NCI-H1436 (cell line): ENCODE measurements at places on chromosomes 4 and X.

DNA sequence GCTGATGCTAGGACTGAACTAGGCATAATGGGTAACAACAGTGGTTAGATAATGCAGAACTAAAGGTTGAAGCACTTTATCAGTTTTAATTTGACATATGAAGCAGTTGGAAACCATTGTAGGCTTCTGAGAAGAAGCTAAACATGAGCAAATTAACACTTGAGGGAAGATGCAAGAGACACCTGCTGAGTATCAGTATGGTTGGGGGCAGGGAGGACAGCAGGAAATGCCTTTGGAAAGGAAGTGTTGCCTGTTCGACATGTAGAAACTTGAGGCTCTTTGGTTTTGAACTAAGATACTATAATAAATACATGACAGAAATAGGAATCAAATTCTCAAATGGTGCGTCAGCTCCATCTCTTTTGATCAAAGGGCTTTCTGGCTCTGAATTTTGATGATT is 115.6 kb downstream of the FHIP1A start:
- DNase-seq = no peak

DNA sequence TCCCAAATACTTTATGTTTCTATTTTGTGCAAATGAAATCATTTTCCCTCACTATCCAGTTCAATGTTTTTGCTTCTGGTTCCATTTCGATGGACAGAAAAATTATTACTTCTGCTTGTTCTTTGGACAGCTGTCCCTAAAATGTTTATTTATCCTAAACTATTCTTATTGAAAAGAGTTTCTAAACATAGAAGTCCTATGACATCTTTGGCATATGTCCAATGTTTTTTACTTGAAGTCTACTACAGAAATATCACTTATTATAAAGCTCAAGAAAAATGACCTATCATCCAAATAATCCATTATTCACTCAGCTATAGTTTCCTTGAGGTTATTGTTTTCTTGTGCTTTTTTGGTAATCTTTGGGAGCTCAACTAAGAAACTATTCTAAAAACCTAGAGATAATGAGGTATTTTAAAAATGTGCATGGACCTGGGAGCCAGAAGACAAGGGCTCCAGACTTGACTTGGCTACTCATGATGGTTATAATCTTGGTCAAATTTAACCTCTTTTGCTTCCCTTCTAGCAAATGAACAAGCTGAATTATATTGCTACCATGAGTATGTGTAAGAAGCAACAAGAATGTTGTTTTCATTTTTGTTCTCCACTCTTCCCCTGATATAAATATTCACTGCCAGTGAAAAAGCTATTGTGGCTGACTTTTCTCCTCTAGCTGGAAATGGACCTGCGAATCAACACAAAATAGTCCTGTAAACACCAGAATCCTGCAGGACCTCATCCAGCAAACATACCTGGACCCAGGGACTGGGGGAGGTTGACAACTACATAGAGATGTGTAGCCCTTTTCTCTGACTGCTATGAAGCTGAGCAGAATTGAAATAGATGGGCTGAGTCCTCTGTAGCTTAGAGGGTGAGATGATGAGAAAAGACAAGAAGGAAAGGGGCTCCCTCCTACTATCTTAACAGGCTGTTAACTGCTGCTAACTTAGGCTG is 137.4 kb downstream of the FRYL start:
- no peak for DNase-seq

DNA sequence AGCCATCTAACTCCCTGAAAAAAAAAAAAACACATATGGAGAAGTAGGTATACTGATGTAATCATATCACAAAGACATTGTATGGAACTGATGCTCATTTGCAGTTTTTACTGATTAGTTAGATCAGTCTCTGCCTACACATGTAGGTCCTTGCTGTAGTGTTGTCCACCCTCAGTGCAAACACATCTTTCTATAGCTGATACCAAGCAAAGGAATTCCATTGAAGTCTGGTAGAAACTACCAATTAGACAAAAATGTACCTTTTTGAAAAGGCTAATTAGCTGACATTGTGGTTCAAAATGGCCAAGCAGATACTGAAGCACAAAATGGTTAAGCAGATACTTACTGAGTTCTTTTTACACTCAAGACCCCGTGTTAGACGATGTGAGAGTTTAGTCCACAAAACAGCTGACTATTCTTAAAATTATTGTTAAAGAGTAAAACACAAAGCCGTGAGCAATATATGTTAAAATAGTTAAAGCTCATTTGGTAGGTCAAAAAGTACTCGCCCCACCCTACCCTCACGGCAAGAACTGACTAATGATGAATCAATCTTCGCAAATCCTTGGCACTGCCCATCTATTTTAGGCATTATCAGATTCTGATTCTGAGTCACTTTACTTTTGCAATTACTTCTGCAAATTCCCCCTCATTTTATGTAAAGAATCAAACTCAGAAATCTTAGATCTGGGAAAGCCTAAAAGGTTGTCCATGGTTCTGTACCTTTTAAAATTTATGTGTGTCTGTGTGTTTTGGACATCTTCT is 40.4 kb downstream of the COL4A6 start:
- DNase-seq = no peak

GRCh38 chr4:153341575-153342090 is 2.9 kb upstream of the MND1 start:
- no peak for DNase-seq

DNA sequence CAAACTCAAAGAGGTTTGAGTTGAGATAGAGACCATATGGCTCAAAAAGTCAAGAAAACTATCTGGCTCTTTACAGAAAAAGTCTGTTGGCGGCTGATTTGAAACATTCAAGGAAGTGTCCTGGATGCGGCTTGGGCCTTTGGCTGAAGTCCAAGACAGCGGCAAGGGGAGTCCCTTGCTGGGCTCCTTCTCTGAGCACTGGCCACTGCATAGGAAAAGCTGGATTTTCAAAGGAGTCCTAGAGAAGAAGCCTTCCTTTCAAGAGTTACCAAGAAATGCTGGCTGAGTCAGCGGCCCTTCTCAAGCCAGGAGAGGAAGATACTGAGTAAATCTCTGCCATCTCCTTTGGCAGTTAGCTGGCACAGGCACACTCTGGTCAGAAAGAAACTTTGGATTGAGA is 12.1 kb downstream of the APLN start:
- DNase-seq = no peak

GRCh38 chr4:140877781-140878180 is 121.6 kb upstream of the TBC1D9 start:
- DNase-seq = no peak

GRCh38 chr4:97845758-97846157 is 297.5 kb downstream of the STPG2 start:
- DNase-seq = no peak

- no peak for DNase-seq
Measured at GRCh38 chrX:30278365-30278764, 30.8 kb downstream of the NR0B1 start.

DNA sequence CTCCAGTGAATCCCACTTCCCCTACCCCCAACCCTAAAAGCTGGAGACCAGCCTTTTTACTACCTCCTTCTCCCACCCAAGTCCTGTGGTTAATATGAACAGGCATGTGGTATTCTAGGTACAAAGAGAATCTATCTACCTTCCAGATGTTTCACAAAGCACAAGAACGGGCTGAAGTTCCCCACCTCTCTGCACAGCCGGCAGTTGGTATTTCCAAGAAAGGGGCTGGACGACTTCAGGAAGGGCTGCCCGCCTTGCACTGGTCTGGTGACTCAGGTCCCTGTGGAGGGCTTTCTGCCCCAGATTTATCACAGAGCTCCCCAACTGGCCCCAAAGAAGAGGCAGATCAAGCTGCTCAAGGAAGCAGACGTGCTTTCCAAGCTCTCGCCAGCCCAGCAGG is 4.5 kb downstream of the FAM47E start:
- DNase-seq = no peak
